Activated T-cell treated with anti-CD3 and anti-CD28 coated beads, Interleukin-2, amount 50 U/mL, for 48 hours (primary cell): ENCODE measurements at places on chromosomes 6 and 20.

DNA sequence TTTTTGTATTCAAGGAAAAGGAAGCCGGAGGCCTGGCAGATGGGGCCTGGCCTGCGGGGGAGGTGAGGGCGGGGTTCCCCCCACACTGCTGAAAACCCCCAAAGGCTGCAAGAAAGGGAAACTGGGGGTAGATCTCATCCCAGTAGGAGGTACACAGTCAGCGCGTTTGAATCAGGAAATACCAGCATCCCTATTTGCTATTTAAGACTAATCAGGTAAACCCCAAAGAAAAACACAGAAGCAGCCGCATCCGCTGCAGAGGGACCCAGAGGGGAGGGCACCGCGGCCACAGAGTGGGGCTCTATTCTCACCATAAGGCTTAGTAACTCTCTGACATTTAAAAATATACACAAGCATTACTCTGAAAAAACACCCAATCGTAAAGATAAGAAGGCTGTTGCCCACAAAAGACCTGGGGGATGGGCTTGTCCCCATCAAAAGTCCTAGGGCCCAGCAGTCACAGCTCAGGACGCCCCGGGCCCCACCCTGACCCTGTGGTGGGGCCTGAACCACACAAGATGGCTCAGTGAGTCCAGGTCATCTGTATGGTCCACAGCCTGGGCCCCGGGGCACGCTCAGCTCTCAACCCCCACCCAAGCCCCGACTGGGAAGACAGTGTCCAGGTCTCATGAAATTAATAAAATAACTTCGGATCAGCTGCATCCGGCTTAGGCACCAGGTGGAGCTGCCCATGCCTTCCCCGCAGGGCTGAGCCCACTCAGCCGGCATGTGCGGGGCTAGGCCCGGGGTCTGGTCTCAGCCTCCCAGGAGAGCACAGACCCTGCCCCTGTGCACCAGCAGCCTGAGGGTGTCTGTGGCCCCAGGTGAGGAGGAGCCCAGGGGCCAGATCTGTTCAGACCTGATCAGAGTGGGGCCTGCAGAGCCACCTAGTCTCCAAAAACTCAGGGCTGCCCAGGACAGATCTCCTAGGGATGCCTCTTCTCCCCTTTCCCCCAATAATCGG lies 31.0 kb downstream of the KCNQ2 start:
- DNase-seq: peak; percentile 51

GRCh38 chr20:46122071-46122470 lies 4.0 kb downstream of the CD40 start:
- peak; percentile 12 for DNase-seq

- no peak for DNase-seq
Observed at GRCh38 chr6:139577763-139578604, 203.5 kb upstream of the CITED2 start.

DNA sequence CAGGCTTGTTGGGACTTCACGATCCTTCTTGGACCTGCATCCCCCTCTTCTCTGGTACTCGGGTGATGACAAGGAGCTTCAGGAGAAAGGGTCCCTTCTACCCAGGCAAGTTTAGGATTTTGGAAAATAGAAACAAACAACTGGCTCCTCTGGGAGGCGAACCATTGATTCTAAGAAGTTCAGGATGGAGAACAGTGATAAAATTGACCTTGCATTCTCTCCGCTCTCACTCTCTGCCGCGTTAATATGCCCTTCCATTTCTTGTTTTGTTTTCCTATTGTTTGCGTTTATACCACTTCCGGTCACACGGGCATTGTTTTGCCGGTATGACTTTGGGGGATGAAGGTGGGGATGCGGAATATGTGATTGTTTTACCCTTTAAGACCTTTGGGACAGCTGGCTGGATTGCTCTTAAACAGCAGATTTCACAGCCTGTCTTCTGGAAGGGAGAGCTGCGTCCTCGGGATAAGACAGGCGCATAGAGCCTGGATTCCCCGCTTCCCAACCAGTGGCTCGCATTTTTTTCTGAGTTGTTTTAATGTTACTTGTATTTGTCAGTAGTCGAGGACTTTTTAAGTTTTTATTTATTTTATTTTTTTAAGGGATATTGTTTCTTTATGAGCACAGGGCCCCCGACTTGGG lies 144.3 kb upstream of the ZNF184 start:
- DNase-seq: no peak
